ENCODE measurements at places on chromosomes 2 and 18.

DNA sequence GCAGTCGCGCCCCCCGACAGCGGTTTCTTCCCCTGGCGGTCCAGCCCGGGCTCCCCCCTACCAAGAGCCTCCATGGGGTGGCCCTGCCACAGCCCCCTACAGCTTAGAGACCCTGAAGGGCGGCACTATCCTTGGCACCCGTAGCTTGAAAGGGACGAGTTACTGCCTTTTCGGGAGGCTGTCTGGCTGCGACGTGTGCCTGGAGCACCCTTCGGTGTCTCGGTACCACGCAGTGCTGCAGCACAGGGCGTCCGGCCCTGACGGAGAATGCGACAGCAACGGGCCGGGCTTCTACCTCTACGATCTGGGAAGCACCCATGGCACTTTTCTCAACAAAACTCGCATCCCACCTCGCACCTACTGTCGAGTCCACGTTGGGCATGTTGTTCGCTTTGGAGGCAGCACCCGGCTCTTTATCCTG, 475 bp downstream of the SLC4A1AP start:
- no peak for DNase-seq

GRCh38 chr2:157866666-157867642, 9.2 kb downstream of the ACVR1 start:
- DNase-seq, result no peak

GRCh38 chr18:55462652-55463051, 125.3 kb downstream of the TCF4 start:
- DNase-seq, result no peak

GRCh38 chr2:96336873-96337272, 1.3 kb downstream of the NCAPH start:
- no peak for DNase-seq

DNA sequence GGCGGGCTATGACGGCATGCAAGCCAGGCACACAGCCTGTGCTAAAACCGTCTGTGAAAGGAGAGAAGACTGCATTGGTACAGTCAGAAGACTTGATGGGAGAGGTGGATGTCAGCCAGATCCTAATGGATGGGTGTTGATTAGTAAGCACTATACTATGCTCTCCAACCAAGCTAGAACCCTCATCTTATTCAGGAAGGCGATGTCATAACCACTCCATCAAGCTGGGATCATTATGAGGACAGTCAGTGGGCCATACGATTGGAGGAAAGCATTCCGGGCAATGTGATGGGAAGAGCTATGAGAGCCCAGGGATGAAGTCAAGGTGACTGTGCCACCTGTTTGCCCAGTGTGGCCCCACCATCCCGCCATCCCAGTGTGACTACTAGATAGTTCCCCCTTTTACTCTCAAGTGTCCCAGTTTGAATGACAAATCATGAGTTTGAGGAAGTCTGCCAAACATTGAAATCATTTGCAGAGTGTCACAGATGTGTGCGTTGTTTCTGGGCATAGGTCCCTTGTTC, 66.4 kb downstream of the MRPS9 start:
- no peak for DNase-seq

- DNase-seq, result no peak
Observed at GRCh38 chr2:129483366-129483765, 496.1 kb upstream of the RAB6C start.

GRCh38 chr2:166628478-166629136, 134.6 kb upstream of the SCN7A start:
- DNase-seq, result no peak

- no peak for DNase-seq
Observed at GRCh38 chr2:20573620-20574422, 77.1 kb downstream of the HS1BP3 start.

- no peak for DNase-seq
Observed at GRCh38 chr2:234671716-234672115, 174.8 kb upstream of the ARL4C start.

- DNase-seq, result no peak
Observed at GRCh38 chr2:64246962-64247361, 102.7 kb upstream of the PELI1 start.

DNA sequence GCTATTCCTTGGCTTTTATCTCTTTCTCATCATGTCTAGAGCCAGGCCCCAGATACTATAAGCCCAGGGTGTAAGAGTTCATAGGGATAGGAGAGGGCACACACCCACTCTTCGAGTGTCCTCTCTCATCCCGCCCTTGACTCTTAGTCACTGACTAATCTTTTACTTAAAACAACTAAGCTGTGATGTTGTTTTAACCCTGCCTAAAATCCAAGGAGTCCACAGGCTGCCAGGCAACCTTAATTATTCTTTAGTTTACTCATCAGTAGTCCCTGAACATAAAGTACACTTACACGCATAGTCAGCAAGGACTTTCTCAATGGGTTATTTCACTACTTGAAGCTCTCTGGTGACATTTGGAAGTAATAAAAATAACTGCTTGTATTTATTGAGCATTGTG, 28.4 kb downstream of the GREB1L start:
- DNase-seq, result no peak

GRCh38 chr18:2394684-2395083, 176.6 kb downstream of the METTL4 start:
- no peak for DNase-seq

DNA sequence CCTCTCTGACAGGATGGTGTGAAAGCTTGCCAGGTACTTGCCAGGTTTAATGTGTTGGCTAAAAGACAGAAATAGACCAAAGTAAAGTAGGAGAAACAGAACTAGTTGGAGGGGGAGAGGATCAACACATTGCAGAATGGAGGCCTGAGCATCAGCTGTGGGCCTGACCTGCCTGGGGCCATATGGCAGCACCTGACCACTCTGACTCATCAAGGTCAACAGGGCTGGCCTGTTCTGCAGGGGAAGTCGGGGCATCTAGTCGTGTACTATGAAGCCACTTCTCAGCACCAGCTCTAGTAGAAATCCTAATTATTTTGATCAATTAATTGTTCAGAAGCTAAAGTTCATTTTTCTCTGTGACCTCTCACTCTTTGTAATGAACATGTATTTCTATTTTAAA, 35.8 kb upstream of the NOSTRIN start:
- no peak for DNase-seq

- DNase-seq, result no peak
Observed at GRCh38 chr2:47040651-47041050, 114.5 kb downstream of the STPG4 start.

DNA sequence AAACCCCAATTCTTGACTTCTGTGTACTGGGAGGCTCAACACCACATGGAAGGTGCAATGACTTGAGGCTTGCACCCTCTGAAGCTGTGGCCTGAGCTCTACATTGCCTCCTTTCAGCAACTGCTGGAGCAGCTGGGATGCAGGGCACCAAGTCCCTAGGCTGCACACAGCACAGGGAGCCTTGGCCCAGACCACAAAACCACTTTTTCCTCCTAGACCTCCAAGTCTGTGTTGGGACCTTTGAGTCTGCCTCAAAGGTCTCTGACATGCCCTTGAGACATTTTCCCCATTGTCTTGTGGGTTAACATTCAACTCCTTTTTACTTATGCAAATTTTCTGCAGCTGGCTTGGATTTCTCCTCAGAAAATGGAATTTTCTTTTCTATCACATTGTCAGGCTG, 62.6 kb upstream of the KCNE4 start:
- no peak for DNase-seq

DNA sequence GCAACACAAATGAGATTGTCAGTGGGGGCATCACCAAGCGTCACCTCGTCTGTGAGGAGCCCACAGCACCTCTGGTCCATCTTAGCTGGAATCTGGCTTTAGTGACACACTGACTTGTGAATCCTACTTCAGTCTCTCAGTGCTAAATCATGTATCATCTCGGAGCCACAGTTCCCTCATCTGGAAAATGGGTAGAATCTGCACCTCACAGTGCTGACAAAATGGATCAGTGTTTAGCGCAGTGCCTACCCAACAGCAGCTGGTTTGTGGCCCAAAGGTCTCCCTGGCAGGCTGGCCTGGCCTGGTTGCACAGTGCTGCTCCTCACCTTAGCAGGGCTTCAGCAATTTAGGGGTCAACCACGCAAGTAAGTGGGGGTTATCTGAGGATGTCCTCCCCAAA, 10.0 kb downstream of the DBI start:
- no peak for DNase-seq

DNA sequence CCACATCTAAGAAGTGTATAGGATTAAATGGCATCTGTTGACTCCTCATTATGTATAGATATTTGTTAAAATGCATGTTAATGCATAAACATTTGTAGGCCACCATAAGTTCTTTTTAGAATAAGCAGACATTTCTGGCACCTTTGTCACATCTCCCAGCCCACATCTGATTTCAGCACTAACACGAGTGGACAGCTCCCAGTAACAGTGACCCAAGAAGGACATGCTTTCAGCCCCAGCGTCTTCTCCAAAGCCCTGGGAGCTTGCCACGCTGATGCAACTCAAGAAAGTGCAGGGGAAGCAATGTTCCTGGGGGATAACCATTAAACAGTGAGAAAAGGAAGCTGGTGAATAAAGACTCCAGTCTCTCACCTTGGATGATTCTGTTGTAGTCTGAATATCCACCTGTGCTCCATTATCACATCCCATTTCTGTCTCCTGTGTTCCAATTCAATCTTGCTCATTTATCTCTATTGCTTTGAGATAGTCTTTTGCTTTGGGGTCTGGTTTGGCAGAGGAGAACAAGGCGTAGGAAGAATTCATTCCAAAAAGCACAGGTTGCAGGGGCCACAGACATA, 182.6 kb upstream of the THSD7B start:
- DNase-seq, result no peak

DNA sequence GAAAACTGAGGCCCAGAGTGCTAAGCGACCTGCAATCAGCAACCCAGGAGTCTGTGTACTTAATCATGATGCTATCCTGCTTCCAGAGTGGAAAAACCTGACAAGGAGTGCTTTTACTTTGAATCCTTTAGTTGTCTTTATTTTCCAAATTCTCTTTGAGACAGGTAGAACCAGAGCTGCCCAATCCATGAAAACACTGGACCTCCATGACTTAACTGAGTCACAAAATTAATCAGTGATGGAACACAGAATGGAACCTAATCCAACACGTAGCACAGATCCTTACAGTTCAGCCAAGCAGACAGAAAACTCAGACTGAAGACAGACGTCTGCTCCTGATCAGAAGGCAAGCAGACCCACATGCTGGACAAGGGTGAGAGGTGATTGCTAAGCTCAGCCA, 175.6 kb downstream of the BCL11A start:
- no peak for DNase-seq
